Activated CD4-positive, alpha-beta T cell treated with anti-CD3 and anti-CD28 coated beads, Interleukin-2, Interleukin-6, amounts not matched to agents 100 ng/mL and 50 ng/mL, durations not matched to agents 16 hours and 8 hours (primary cell): ENCODE measurements at places on chromosomes 4 and X.

DNA sequence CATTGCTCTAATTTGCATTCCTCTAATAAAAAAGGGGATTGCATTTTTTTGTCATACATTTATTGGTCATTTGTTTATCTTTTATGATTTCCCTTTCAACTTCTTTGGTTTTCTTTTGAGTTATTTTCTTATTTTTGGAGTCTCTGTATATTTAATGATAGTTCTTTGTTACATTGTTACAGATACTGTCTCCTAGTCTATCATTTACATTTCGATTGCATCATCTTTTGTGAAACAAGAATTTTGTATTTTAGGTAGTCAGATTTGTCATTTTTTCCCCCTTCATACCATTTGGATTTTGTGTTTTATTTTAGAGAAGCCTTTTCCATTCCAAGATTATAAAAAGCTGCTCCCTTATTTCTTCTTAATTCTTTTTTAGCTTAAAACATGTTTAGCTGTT, 37.1 kb downstream of the SNX25 start:
- DNase-seq: no peak

GRCh38 chr4:23889391-23889790, 456 bp downstream of the PPARGC1A start:
- no peak for DNase-seq

DNA sequence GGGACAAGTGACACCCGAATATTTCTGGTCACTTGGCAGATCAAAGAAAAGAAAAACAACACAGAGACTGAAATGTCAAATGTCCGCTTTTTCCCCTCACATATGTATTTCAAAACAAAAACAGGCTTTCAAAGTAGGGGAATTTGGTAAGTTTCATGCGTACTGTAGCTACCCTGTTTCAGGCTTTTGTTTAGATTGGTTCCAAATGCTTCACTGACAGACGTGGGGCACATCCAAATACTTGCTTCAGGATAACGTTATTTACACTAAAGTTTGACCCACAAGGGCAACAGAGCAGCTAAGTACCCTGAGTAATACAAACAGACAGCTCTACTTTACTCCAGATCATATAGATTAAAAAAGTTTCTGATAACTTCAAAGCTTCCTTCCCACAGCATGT, 804.5 kb upstream of the POU3F4 start:
- DNase-seq: no peak

- DNase-seq: no peak
Measured at GRCh38 chr4:7738458-7739076, 201.1 kb downstream of the AFAP1 start.

DNA sequence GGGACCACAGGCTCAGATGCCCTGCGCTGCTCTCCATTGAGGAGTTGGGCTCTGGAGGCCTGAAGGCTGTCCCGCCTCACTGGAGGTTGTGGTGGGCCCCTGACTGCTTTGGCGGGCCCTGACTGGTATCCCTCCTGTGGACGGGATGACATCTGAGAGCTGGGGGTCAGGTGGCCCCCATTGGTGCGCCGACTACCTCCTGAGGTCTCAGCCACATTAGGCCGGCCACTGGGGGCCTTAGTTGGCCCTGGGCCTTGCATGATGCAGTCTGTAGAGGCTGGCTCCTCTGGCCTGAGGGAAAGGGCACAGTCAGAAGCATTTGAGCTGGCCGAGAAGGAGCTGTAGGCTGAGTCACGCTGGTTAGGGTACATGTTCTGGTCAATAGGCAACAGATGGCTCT, 164.5 kb upstream of the DGKK start:
- DNase-seq: no peak

DNA sequence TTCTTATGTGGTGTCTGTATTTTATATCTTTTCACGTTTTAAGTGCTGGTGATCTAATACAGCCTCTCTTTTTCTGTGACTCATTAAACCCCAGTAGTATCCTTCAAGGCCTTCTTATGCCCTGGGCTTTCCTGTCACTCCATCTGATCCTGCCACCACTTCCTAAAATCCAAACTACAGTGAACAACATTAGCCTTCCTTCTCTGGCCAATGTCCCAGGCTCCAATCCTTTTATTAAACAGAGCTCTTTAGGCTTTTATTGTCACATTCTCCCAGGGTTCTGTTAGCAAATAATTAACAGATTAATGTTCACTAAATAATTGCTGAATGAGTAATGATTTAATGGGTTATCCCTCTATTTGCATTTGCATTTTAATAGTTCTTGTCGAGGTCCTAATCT, 47.9 kb upstream of the ITM2A start:
- no peak for DNase-seq

- no peak for DNase-seq
Measured at GRCh38 chr4:146398896-146399445, 122.8 kb downstream of the SLC10A7 start.

GRCh38 chr4:168999809-169000208, 10.2 kb downstream of the CBR4 start:
- no peak for DNase-seq
